ENCODE measurements at places on chromosomes 2 and 18.
A peak's percentile ranks its signal among the peaks of the same experiment; 100 is the strongest.

- DNase-seq, result no peak
Observed at GRCh38 chr2:53230691-53231090, 536.9 kb upstream of the CHAC2 start.

- no peak for DNase-seq
Observed at GRCh38 chr2:166211079-166211478, 83.3 kb upstream of the SCN1A start.

GRCh38 chr18:8177330-8178016 is 431.8 kb upstream of the RAB12 start:
- no peak for DNase-seq

DNA sequence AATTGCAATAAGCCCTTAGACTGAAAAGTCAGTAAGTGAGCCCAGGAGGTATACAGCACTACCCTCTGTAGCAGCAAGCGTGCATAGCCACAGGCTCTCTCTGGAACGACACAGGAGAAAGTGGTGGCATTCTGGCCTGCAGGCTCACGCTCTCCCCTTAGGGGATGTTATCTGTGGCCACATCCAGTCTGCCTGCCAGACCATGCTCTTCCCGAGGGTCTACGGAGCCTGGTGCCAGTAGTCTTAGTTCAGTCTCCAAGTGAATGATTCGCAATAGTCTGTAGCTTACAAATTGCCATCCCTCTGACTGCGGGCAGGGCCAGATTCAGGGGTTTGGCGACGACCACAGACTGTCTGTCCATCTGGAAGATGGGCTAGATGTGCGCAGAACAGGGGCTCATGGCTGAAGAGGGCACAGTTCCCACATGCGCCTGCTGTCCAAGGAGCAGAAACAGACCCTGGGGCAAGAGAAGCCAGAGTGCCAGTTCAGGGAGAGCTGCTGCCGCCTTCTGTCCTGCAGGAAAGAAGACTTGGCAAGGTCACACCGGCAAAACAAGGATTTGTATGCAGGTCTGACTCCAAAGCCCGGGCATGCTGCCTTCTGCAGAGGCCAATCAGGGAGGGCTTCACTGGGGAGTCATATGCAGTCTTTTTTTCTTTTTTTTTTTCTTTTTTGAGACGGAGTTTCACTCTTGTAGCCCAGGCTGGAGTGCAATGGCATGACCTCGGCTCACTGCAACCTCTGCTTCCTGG is 3.5 kb upstream of the KLF11 start:
- no peak for DNase-seq

- DNase-seq, result no peak
Observed at GRCh38 chr2:195029804-195030654, 627.0 kb upstream of the SLC39A10 start.

GRCh38 chr18:79507546-79508480 is 112.1 kb downstream of the NFATC1 start:
- DNase-seq, result peak; percentile 48

DNA sequence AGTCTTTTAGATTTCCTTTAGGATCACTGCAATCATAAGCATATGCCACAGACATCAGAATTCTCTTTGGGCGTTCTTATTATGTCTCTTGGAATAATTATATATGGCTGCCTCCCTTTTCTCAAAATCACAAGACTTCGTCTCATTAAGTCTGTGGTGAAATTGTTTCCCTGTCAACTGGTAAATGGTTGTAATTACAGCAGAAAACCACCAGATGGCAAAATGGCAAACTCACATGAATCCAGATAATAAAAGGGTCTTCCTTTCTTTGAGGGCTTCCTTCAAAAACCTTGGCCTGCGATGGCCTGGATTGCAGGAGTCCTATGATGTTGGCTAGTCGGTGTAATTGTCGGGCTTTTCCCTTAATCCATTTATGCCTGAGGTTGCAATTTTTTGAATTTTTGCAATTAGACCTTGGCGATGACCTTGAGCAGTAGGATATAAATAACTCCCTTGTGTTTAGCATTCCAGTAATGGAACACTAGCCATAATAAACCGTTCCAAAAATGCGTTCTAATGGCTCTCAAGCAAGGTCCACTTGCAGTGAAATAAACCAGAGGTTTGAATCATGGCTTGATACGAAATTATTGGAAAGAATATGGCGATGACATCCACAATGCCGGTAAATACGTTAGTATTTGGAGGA is 656.4 kb downstream of the MBD2 start:
- DNase-seq, result peak; percentile 30

Data from fibroblast of skin of right biceps (primary cell).